Stimulated activated CD4-positive, alpha-beta T cell treated with anti-CD3 and anti-CD28 coated beads, Interleukin-12 subunit alpha, Interleukin-12 subunit beta, amount 100 ng/mL, for 48 hours (primary cell): ENCODE measurements at places on chromosomes 3 and 15.
A peak's percentile ranks its signal among the peaks of the same experiment; 100 is the strongest.

DNA sequence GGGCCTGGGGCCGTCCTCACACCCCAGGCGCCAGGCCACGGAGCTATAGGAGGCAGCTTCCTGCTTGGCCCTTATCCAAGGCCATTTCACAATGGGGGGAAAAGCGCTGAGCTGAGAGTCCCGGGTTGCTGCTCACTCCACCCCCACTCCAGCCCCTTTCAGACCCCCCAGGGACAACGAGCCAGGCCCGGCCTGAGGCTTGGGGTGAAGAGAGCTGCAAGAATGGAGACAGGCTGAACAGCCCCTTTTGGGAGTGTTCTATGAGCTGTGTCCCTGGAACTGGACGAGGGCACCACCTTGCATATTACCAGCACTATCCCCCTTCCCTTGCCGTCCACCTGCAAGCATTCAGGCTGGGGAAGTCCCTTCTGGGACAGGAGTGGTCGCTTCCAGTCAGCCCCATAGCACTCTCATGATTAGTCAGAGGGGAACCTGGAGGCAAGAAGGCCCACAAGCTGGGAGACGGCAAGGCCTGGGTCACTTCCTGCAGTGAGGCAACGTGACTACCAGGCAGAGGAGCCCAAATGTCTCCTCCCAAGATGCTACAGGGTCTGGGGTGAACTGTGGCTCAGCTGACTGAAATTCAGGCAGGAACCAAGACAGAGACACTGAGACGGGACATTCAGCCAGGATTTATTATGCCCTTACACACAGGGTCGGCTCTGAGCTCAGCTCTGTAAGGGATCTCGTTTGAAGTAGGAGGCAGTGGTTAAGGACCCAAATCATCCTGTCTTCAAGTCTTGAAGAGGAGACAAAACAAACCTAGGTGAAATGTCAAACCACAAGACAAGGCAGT lies 8.6 kb upstream of the SRP14 start:
- peak; percentile 66 for DNase-seq

DNA sequence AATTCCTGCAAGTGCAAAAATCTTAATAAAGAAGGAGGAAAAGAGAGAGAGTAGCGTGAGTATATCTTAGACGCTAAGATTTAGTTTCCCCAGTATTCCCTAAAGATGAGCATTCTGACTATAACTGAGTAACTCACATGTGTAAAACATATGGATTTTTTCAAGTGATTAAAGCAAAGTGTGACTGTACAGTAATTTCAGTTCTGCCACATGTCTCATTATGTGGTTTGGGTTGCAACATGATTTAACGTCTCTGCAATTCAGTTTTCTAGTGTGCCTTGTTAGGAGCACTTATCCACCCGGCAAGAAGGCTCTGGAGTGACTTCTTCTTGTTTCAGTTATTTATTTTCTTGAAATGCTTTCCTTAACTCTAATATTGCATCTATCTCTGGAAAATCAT lies 514.1 kb downstream of the ROBO1 start:
- no peak for DNase-seq

DNA sequence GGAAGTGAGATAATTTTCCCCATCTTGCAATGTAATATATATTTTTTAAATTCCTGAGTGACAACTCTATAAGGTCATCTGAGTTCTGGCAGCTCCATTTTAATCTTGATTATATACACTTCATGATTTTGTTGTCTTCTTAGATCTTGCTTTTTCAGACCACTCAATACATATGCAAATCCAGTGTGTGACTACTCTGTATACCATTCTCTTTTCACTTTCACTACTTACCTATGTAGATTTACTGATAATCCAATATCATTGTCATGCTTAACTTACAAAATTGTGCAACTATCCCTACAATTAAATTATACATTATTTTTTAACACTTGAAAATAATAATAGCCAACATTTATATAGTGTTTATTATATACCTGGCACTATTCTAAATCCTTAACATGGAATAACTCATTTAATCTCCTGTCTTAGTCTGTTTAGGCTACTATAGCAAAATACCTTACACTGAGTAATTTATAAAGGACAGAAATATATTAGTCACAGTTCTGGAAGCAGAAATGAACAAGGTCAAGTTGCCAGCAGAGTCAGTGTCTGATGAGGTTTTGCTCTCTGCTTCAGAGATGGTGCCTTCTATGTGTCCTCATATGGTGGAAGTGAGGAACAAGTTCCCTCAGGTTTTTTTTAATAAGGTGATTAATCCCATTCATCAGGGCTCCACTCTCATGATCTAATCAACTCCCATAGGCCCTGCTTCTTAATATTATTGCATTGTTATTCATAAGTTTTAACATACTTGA lies 338.5 kb downstream of the TUSC7 start:
- DNase-seq, result no peak

DNA sequence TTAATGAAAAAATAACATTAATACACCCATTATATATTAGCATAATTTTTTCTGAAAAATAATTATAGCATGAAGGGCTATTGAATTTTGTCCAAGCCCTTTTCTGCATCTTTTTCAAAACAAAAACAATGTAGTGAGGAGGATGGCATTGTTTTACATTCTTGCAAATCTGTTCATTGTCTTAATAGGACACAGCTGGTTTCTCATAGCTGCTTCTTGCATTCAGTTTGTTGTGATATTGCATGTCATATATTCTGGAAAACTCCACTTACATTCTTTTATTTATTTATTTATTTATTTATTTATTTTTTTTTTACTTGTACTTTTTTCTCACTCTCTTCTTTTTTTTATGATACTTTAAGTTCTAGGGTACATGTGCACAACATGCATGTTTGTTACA lies 107.4 kb downstream of the NR1D2 start:
- DNase-seq, result no peak

- DNase-seq, result peak; percentile 5
These were observed 65.9 kb downstream of the CACNA2D3 start for GRCh38 chr3:54188176-54188791.

DNA sequence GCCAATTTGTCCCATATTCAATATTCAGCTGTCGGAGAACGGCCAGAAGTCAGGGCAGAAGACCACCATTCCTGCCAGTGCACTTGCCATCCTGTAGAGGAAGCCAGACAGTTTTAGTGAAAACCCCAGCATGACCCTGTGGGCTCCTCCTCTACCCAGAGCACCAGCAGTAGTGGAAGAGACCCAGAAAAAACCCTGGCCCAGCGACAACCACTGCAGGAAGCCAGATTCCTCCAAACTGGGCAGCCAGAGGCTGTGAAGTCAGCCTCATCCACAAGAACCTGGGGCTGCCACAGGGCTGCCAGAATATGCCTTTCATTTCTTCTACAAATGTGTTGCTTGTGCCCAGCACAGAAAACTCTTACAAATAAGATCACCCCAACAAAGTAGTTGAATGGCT lies 67.3 kb downstream of the HMCES start:
- DNase-seq, result no peak

GRCh38 chr3:112136959-112137693 lies 4.1 kb upstream of the GCSAM start:
- DNase-seq, result no peak

DNA sequence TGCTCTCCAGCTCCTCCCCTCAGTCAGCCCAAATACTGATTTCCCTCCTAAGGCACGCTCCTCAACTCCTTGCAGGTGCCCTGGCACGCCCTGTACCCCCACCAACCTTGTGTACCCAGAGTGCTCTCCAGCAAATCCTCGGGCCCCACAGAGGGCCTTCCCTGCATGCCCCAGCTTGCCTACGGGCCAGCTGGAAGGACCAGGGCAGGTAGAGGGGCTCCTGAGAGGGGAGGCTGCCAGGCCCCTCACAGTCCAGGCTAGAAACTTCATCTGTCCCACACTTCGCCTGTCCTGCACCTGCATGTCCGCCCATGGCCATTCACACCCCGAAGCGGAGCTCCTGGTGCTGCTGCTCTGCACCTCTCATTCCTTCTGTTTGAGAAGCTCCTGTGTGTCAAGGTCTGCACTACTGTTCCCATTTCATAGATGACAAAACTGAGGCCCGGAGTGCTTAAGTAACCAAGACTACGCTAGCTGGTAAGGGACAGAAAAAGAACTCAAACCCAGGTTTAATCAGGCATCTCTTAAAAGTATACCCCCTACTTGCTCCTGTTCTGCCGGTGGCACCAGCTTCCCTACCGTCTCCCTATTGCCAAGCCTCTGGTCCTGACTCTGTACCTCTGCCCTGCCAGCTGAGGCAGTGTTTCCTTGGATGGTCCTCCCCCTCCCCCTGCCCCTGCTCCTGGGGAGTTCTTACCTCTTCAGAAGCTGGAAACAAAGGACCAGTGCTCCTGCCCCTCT lies 35.6 kb downstream of the ZXDC start:
- no peak for DNase-seq

DNA sequence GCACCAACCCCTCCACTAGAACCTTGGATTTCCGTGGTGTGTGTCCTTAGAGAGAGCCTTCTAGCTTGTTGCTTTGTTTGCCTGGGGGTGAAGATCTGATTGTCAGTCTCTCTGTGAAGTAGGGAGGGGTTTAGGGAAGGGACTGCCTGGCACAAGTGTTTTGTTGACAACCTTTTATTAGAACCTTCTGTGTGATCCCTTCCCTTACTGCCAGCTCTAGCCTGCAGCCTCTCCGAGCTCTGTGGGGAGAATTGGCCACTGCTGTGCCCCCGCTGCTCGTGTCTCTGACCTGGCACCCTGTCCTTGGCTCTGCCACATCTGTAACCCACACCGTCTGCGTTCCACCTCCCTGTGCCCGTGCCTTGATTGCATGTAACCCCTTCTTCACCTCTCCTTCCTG lies 30.9 kb upstream of the PCSK6 start:
- DNase-seq, result no peak

DNA sequence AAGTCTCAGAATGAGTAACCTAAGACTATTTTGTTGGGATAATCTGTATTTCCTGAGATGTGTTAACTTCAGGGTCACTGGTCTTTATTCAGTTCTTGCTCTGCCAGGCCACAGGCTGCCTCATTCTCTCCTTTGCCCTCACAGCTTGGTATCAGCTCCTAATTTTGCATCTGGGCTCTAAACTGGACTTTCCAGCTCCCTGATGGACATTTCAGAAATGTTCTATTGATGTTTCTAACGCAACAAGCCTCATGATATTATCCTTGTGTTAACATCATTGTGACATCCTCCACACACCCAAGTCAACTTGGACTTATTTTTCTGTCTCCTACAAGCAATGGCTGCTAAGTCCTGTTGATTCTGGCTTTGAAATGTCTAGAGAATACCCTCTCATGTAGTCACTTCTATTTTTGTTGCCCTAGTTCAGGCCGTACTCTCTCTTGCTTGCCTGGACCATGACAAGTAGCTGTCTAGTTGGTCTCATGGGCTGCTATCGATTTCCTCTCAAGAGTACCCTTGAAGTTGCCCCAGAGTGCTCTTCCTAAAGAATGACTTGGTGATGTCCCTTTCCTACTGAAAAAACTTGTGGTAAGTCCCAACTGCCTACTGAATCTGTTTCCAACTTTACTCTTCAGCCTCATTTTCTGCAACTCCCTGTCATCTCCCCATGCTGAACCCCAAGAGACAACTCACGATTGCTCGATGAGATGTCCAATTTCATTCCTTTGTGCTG lies 52.7 kb downstream of the CHST2 start:
- DNase-seq, result no peak

- no peak for DNase-seq
These were observed 29.9 kb downstream of the SLC49A4 start for GRCh38 chr3:122824465-122825381.

DNA sequence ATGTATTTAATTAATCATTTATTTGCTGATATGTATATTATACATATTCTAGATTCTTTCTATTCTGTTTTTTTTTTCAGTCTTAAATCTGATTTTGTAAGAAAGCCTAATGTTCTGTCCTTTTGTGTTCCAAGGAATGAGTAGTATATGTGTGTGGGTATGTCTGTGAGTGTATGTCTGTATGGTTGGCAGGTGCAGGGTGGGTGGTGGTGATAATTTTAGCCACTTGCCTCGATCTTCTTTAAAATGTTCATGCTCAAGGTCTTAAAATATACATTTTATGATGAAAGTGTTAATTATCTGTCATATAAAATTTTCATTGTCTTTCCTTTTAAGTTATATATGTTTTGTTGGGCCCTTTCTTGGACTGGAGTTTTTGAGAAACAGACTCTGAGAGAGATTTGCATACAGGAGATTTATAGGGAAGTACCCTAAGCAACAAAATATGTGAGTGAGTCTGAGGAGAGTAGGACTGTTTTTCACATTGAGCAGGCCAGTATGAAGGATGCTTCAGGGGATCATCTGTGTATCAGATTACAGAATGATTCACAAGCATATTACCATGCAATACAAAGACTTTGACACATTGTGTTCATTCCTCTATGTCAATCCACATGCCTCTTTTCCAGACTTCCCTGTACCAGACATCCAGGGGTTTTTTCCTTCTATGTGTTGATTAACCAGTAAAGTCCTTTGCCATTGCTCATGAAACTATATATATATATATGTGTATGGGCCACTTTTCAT lies 211.0 kb upstream of the DPPA4 start:
- no peak for DNase-seq

- DNase-seq, result no peak
These were observed 13.4 kb downstream of the MYL3 start for GRCh38 chr3:46849686-46850467.

DNA sequence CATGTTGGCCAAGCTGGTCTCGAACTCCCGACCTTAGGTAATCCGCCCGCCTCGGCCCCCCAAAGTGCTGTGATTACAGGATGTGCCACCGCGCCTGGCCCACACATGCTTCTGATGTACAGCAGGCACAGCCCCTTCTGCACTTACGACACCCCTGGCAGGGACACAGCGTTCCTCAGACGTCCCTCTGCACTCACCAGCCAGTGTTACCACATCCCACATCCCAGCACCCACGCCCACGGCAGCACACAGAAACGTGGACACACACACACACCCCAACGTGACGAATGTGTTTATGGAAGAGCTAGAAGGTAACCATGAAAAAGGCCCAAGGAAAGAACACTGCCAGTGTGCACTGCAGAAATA lies 576 bp upstream of the RPAP1 start:
- DNase-seq, result no peak

- no peak for DNase-seq
These were observed 48.5 kb downstream of the KATNBL1 start for GRCh38 chr15:34161329-34161963.

GRCh38 chr3:29322586-29322985 lies 41.7 kb downstream of the RBMS3 start:
- no peak for DNase-seq

DNA sequence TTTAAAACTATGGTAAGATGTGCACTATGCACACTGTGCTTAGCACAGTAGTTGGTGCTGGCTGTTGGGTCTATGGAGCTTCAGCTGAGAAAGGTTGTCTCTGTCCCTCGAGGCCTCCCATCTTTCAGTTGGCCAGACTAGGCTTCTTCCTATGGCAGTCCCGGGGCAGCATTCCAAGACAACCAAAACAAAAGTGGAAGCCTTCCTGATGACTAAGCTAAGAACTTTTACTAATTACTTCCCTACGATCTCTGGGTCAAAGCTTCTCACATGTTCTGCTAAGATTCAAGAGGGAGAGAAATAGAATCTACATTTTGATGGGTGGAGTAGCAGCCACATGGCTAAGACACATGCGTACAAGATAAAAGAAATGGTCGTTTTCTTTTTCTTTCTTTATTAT lies 342.8 kb downstream of the TUSC7 start:
- no peak for DNase-seq

DNA sequence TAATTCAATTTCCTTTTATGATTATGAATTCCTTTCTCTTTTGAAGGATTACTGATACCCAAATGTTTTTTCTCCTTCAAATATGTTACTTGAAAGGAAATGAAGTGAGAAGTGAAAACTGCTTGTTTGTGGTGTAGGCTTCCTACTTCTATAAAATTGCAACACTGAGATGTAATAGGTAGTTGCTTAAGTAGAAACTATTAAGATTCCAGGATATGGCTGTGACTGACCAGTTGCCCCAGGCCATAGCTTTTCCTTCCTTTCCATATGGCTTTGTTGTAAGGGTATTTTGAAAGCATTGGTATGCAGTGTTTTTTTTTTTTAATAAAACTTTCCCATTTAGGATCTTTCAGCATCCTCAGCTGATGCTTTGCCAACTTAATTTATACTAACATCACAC lies 28.5 kb downstream of the DNAJC13 start:
- DNase-seq, result no peak
